ENCODE measurements at places on chromosomes 7 and 10. TPM values are rescaled to one million over a fixed set of nuclear protein-coding genes. Genes with fewer than 3 reads are reported as not detected.

NCF1 gene
- 1.9 TPM for total RNA-seq

OR2A12 gene
- total RNA-seq: not detected

CDH23 gene
- 8.0 TPM for total RNA-seq

OGDHL gene
- total RNA-seq: 3.4 TPM

TRIP6 gene
- total RNA-seq: 36.5 TPM

DNA sequence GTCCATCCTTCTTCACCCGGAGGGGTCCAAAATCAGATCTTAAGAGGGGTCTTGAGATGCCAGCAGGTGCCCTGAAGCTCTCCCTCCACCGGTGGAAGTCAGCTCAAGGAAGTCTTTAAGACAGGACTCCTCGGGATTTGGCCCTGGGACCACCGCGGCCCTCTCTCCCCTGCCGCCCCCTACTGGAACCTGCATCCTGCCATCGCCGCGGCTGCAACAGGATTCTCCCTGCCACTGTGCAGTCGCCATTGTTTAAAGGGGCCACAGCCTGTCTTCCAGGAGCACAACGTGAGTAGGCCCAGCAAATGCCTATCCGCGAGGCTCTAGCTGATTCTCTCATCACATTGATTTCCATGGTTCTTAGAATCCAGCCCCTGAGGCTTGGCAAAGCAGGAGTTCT lies 324.3 kb downstream of the ZNF716 start:
- DNase-seq: no peak

All from left cardiac atrium (tissue), 4 donors.